ENCODE measurements at places on chromosomes 1 and 21.

- DNase-seq: no peak
Observed at GRCh38 chr1:172344444-172344843, 76.0 kb upstream of the C1orf105 start.

- DNase-seq: no peak
Observed at GRCh38 chr1:230003409-230003808, 63.6 kb upstream of the GALNT2 start.

- no peak for DNase-seq
Observed at GRCh38 chr1:34213956-34214355, 37.2 kb downstream of the C1orf94 start.

GRCh38 chr21:34129039-34129891 is 55.9 kb downstream of the MRPS6 start:
- peak; percentile 72 for DNase-seq

DNA sequence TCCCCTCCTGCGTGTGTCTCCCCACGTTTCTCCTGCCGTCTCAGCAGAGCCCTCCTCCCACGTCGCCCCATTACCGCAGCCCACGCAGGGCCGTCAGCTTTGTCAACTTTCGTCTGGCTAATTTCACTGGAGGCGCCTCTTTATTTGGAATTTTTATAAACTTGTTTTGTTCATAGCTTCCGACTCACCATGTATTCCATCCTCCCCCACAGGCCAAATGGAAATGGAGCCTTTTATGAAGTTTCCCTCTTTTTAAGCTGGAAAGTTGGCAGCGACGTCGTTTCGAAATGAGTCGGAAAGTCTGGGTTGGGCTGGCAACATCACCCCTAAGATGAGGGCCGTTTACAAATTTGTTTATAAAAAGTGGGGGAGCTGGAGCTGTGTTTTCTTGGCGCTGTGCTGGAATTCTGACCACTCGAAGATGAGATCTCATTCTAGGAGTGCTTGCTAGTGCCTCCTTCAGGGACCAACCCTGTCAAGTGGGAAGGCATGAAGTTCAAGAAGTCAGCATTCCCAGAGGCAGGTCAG is 23.7 kb upstream of the SLC45A1 start:
- DNase-seq: no peak

GRCh38 chr1:54488065-54488750 is 59.8 kb upstream of the ACOT11 start:
- peak; percentile 96 for DNase-seq

DNA sequence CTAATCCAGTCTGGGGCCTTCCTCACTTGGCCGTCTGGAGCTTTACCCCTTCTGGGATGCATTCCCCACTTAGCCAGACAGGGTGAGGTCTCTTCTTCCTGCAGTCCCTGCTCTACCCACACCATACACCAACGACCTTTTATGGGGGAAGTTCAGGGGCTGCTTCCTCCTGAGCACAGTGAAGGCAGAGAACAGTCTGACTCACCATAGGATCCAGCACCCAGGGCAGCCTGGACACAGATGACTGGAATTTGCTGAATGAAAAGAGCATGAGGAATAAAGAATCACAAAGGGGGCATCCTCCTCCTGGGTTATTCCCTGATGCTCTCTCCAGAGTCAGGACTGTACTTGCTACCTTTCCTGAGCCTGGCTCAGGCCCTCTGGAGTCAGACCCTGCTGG is 4.6 kb upstream of the FOXE3 start:
- DNase-seq: no peak

- DNase-seq: no peak
Observed at GRCh38 chr1:187854457-187854856, 1025.7 kb downstream of the PLA2G4A start.

DNA sequence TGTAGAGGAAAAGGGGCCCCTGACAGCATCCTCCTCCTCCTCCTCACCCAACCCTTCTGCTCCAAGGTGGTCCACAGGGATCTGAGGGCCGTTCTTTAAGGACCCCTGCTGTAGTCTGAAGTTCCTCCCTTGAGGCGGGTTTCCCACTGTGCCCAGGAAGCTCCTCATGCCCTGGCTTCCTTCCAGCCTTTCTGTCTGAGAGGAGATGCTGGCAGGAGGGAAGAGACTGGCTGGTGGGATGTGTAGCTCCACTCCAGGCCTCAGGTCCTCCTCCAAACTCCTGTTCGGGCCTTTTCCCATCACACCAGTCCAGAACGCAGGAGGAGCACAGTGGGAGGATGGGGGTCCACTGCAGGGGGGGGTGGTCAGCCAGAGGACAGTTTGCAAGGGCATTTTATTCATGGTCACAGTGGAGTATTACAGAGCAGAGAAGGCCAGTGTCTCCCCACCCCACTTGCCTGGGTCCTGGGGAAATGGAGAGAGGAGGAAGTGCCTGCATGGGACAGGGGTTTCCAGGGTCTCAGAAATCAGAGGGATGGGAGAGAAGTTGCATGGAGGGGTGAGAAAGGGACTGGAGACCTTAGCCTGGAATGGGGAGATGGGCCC is 7.8 kb downstream of the ETV3L start:
- DNase-seq: no peak

- DNase-seq: peak; percentile 51
Observed at GRCh38 chr1:93995837-93996536, 86.8 kb upstream of the GCLM start.

GRCh38 chr1:25729790-25730644 is 70.0 kb upstream of the SELENON start:
- DNase-seq: no peak

DNA sequence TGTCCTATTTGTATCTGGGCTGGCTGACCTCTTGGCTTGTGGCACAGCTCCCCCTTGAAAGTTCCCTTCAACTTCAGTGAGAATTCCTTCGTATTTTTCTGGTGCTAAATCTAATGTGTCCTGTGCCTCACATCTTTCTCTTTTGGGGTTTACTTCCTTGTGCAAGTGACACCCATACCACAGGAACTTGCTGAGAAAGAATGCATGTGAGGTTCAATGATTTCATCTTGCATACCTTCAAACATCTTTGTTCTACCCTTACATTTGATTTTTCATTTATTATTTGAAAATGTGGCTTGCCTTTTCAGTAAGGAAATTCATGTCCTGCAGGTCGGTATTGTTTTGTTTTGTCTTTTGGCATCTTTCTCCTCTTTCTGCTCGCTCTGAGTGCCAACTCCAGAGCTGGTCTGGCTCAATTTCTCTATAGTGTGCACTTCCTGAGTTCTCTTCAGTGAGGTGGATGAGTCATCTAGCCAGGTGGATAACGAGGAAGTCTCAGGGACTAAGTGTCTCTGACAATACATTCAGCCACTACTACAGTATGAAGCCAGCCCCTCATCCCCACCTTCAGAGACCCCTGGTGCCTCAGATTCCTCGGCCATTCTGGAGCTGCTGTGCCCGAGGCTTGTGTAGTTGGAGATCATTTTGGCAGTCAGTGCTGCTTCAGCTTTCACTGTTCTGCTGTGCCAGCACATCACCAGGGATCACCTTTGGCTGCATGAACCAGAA is 59.5 kb downstream of the RIPK4 start:
- DNase-seq: no peak

DNA sequence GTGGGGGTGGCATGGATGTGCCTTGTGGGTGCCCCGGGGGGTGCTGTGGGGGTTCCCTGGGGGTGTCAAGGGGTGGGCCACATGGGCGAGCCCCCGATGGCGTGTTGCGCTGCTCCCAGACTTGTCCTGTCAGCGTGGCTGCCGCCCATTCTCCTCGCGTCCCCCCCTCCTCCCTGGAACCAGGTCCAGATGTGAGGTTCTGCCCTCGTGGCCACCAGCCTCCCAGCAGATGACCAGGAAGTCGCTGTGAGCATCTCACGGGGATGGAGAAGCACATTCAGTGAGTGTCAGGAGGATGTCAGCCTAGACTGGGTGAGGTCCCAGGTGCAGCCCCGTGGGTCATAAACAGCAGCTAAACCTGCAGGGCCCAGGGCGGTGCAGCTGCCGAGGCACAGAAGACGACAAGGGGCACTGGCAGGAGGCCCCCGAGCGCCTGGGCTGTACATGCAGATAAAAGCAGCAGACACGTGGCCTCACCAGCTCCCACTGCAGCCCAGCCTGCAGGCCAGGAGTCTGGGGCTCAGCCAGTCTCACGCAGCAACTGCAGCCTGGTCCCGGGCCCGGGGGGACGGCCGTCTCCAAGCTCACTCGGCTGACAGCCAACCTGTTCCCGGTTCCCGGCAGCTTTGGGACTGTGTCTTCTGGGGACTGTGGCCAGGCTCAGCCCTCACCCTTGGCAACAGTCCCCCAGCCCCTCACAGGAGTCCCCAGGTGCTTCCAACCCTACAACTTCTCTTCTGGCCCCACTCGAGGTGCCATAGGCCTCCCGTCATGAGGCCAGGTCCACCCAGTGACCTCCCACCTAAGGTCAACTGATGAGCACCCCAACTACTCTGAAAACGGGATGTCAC is 17.5 kb upstream of the COL6A2 start:
- peak; percentile 67 for DNase-seq

DNA sequence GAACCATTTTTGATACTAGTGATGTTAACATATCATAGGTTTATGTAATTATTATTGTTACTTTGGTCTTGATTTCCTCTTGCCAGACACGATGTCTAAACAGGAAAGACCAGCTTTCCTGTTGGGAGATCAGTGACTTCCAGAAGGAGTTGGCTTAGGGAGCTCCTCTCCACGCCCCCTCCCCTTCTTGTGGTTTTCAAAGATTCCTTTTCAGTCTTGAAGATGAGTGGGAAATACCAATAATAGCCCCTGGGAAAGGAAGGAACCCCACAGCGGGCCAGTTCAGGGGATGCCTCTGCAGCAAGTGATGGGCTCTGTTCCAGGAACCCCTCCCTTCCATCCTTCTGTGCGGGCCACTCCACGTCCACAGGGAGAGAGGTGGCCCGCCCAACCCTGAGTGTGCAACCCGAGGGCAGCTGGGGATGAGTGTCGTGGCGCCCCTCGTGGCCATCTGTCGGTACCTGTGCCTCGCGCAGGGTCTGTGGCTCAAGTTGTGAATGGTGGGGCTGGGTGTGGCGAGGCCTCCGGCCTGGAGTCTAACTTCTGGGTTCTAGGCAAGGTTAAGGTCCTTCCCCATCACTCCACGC is 65.7 kb downstream of the TLR5 start:
- DNase-seq: no peak

- no peak for DNase-seq
Observed at GRCh38 chr1:174954073-174954460, 45.7 kb upstream of the CACYBP start.

Data from left forelimb (tissue), 1 donor.